ENCODE measurements at places on chromosomes 5 and 9.

DNA sequence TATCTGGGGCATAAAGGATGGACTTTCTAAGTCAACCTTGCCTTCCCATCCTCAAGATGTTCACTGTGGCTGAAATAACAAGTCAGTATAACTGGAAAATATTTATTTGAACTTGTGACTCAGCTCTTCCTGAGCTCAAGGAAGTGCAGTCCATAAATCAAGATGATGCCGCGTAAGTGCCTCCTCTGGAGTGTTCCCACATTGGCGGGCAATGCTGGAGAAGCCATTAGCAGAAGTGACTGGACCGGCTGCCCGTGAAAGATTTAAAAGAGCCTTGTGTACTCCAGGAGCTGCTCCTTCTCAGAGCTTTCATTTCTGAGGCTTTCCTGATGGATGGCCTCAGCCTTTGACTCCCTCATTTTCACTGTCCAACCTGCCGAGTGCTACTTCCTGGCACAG, 17.4 kb downstream of the TMOD1 start:
- no peak for DNase-seq

GRCh38 chr9:16884373-16884772, 13.9 kb upstream of the BNC2 start:
- DNase-seq = no peak

DNA sequence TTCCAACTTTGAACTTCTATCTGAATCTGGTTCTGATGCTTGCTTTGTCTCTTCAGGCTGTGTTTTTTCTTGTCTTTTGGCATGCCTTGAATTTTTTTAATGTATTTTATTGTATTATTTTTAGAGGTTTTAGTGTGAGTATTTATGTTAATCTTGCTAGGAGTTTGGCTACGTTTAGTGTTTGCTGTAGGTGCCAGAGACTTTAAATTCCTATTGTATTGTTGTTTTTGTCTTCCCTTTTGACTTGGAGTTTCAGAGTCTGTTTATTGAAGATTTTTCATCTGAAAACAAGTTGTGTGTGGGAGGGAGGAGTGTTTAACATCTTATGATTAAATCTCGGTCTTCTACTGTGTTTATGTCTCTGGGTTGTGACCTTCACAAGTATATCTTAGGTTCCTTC, 956.8 kb downstream of the TLE1 start:
- no peak for DNase-seq

DNA sequence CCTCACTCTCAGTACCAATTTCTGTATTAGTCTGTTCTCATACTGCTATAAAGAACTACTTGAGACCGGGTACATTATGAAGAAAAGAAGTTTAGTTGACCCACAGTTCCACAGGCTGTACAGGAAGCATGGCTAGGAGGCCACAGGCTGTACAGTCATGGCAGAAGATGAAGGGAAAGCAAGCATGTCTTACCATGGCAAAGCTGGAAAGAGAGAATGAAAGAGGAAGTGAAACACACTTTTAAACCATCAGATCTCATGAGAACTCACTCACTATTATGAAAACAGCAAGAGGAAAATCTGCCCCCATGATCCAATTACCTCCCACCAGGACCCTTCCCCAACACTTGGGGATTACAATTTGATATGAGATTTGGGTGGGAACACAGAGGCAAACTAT, 698.8 kb downstream of the CDH9 start:
- DNase-seq = no peak

- no peak for DNase-seq
These were observed 97.4 kb downstream of the NR3C1 start for GRCh38 chr5:143306040-143306439.

- DNase-seq = no peak
These were observed 456.9 kb downstream of the PRELID2 start for GRCh38 chr5:145378226-145378625.

DNA sequence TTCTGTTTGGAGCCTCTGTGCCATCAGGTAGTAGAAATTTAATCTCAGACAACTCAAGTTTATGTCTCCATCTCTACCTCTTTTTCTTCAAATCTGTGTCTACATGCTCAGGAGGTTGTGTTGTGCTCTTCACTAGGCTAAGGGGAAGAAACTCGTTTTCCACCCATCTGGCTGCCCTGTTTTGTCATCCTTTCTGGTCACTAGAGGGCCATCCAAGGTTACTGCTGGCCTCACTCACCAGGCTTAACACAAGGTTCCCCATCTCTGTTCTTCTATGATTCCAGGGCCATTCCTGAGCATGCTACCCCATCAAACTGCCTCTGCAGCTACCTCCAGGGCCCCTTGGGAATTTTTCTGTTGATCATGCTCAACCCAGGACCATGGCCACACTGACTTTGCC, 213.3 kb upstream of the FBXL7 start:
- DNase-seq = no peak

- no peak for DNase-seq
These were observed 48.5 kb downstream of the PCSK5 start for GRCh38 chr9:75938946-75939345.

DNA sequence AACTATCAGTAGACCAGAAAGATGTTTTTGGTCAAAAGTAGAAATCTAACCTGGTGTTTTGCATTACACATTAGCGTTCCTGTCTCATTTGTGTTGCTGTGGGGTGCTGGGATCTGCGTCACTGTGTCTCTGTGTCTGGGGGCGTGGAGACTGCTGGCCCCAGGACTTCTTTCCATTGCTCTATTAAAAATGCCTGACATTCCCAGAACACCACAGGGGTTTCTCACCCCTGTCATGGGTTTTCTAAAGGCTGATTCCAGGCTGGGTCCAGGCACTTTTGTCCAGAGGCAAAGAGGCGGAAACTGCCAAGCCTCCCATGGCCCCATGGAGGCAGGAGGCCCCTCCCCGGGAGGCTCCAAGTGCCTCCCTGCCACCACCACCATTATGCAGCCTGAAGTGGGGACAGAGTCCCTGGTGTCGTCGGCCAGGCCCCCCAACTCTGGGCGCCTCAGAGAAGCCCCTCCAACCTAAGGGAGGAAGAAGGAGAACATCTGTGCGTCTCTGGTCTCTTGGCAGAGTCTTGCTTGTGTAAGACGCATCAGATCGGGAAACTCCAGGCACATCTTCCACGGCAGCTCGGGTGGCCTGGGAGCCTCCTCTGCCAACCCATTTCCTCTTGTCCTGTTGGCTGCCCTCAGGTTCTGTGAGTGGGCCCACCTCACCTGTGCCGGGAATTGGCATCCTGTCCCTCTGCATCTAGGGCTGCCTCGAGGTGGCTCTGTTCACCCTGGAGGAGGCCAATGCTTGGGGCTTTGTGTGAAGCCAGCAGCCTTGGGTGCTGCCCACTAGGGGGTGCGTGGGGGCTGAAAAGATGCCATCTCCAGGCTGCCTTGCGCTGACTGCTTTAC, 13.8 kb upstream of the PLEKHG4B start:
- peak; percentile 21 for DNase-seq

GRCh38 chr9:114448706-114449105, 56.6 kb downstream of the WHRN start:
- no peak for DNase-seq

DNA sequence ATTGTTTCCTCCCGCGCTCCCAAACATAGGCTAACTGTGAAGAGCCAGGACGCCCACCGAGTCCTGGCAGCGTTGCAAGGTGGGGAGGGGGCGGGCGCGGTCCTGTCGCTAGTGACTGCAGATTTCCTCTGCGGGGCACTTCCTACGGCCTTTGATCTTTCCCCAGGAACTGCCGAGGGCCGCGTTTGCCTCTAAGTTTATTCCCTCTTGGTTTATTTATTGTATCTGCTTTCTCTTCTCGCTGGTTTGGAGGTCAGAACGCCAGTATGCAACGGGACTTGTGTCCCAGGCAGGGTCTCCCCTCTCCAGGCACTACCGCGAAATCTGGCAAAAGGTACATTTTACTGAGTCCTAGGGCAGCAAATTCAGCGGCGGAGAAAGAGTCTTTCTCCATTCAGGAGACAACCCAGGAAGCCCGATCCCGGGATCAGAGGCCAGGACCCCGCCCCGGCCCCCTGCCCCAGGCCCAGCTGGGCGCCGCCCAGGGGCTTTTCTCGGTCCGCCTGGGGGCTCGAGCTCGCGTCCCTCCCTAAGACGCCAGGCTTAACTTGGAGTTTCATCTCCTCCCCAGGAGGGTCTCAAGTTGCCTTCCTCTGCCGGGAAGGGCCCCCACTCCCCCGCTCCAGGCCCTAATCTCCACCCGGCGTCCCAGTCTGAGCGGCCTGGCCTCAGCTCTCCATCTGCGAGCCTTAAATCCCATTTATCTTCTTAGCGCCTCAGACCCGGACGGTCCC, 884 bp upstream of the EGFLAM start:
- no peak for DNase-seq

DNA sequence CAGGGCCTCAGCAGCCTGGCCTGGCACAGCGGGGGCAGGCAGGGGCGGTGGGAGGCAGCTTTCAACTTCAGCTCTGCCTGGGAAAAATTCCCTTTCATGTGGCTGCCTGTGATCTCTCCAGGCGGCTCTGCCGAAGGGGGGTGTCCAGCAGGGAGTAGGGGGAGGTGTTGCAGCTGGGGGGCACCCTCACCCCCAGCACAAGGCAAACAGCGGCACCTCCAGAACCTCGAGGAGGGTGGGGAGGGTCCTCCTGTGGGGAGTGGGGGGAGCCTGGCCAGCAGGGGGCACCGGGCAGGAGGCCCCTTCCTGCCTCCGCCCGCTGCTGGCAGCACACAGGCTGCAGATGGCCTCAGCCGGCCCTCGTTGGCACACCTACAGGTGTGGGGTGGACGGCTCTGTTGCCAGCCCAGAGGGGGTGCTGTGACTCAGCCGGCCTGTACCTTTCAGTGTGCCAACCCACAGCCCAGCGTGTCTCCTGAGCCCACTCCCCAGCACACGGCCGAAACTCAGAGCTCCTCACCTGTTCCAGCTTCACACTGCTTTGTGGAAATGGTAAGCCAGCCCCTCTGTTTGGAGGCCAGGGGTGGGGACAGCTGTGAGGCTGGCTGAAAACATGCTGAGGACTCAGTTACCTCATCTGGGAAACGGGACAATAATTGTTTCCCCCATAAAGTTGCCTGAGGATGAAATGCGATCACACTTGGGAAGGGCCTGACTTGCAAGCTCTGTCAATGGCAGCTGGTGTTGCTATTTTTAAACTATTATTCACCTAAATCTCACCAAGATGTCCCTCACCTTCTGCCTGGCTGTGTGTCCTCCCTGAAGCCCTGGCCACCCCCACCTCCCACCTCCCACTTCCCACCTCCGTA, 37.0 kb downstream of the CXXC5 start:
- DNase-seq = no peak

DNA sequence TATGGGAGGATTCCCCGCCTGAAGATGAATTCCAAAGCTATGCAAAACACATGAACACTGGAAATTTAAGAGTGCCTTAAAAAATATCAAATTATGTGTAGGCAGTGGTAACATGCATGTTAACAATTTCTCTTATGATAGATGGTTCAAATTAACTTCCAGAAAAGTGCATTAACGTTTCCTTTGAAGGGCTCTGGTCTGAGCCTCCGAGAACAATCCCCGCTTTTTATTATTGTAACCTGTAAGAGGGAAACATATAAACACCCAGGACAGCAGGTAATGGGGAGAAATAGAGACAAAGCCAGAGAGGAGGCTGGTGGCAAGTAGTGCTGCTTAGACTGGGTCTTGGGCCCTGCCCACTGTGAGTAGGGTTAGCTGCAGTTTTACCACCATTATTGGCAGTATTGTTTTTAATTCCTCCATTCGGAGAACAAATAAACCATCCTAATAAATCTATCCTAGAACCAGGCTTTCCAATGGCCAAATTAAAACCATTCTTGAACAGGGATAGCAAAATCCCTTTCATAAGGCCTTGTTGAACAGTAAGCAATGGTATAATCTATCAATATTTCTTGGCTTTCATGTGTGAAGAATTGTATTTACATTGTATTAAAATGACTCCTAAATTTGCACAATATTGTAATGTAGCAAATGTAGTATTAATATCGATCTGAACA, 6.3 kb downstream of the NR2F1 start:
- no peak for DNase-seq

- DNase-seq = no peak
These were observed 29.8 kb upstream of the ZFR start for GRCh38 chr5:32474209-32474854.

DNA sequence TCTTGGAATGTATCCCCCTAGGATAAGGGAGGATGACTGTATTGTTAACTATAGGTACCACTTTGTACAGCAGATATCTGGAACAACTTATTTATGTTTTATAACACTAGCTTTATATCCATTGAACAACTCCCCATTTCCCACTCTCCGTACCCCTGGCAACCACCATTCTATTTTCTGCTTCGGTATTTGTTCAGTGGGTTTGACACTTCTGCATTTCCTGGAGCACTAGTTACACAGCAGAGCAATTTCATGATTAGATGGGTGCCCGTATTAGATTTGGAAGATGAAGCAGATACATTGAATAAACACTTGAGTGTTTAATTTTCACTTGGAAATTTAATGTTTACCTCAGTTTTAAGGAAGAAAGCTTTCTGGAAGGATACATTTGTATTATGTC, 67.4 kb downstream of the SLC46A2 start:
- DNase-seq = no peak

DNA sequence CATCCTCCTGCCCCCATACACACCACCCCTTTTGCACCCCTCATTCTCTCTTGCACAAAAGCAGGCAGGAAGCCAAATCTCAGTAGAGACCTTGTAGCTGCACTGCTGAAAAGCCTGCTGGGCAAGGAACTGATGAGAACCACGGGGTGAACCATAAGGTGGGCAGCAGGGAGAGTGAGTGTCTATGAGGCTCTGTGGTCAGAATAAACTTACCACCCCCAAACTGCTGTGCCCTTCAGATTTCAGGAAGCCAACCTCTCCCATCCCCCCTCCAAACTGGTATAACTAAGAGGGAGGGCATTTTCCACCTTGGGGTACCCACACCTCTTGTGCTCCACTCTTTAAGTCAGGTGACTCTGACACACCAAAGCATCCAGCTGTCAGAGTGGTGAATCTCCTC, 471.4 kb downstream of the SPOCK1 start:
- DNase-seq = no peak

DNA sequence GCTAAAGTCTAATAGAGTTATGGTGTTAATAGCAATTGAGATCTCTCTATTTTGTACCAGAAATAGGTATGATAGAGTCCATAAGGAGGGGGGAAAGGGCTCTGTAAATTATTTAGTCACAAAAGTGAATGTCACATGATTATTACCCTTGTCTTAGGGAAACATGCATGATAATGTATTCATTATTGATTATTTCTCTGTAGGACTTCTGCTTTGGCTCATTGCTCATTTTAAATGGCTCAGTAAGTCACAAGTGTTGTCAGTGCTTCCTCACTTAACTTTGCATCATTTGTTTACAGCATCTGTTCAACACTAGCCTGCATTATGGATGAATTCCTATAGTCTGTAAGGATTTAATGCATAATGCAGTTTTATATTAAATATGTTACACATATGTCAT, 788.8 kb upstream of the EDIL3 start:
- no peak for DNase-seq

DNA sequence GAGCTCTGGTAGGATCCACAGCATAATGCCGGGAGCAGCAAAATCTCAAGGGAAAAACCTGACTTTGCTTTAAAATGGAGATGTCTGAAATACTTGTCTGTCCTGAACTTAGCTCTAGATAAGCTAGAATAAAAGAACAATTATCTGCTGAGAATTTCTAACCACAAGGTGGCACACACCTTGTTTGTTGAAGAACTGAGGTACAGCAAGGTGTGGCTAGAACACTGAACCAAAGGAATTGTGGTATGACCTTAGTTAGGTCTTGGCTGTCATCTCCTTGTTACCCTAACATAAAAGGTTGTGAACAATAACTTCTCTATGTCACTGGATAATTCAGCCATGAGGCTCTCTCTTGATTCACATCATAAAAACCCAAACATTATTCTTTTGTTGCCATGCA, 72.3 kb upstream of the ANXA1 start:
- no peak for DNase-seq

GRCh38 chr9:7785813-7786212, 13.8 kb downstream of the DMAC1 start:
- DNase-seq = no peak

All from SHP77 treated with DMSO at 0.1 percent for 48 hours (cell line).